ENCODE measurements at places on chromosomes 12 and 14. TPM values are rescaled to one million over a fixed set of nuclear protein-coding genes. Genes with fewer than 3 reads are reported as not detected.

The MAP3K9 gene
- 5.9 TPM for total RNA-seq

The SLC39A5 gene
- total RNA-seq = 10.7 TPM

- DNase-seq = no peak
Measured at GRCh38 chr14:104184506-104184905, 46.1 kb downstream of the KIF26A start.

The DNAJC22 gene
- total RNA-seq = 8.2 TPM

The FKBP11 gene
- total RNA-seq = 16.5 TPM

DNA sequence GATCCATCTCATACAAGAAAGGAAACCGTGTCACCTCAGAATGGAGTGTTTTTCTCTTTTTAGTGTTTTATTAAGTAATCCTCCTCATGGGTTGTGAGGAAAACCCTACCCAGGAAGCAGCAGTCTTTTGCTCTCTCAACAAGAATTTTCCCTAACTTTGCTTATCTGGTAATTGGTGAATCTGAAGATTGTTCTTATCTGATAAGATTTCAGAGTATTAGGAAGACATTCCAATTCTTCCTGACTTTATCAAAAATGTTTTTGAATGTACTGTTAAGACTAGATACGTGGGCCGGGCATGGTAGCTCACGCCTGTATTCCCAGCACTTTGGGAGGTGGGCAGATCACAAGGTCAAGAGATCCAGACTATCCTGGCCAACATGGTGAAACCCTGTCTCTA lies 86.0 kb downstream of the PHLDA1 start:
- no peak for DNase-seq

- no peak for DNase-seq
Measured at GRCh38 chr12:4224206-4224889, 49.2 kb upstream of the CCND2 start.

The SELPLG gene
- not detected for total RNA-seq

DNA sequence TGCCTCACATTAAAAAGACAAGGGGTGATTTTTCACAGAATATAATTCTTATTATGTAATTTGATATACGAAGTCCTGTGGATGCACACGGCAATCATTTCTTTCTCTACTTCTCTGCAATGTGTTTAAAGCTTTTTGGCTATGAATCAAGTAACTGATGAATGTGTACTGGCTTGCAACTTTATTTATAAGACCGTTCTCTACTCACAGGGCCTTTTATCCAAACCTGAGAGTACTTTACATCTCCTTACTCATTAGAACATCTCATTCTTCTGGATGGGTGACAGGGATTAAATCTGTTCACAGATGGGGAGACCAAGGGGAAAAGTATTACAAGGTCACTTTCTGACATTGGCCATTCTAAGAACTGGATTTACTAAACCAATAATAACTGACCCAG lies 215.8 kb upstream of the DIO2 start:
- DNase-seq = no peak

GRCh38 chr14:81313775-81314429 lies 86.2 kb downstream of the STON2 start:
- DNase-seq = no peak

- no peak for DNase-seq
Measured at GRCh38 chr12:121767525-121768016, 25.9 kb downstream of the RHOF start.

Measured in HT-29 (cell line).